ENCODE measurements at places on chromosomes 13 and 19. TPM values are rescaled to one million over a fixed set of nuclear protein-coding genes. Genes with fewer than 3 reads are reported as not detected.

Gene ZFP82
- total RNA-seq: 8.3 TPM

Gene ZNF320
- 13.0 TPM for total RNA-seq

Gene ZNF525
- 28.5 TPM for total RNA-seq

Gene IFNL1
- total RNA-seq: not detected

Gene ZNF492
- 2.5 TPM for total RNA-seq

Gene LGI4
- total RNA-seq: 0.44 TPM

Gene SYNGR4
- not detected for total RNA-seq

Gene PLEKHA4
- total RNA-seq: 4.0 TPM

Gene ZNF208
- total RNA-seq: 2.6 TPM

Gene ATP1A3
- 7.1 TPM for total RNA-seq

Gene PSG2
- total RNA-seq: not detected

Gene KLHL1
- total RNA-seq: not detected

Gene HMGB1
- total RNA-seq: 504 TPM

Gene GDF15
- 0.34 TPM for total RNA-seq

Gene TNFAIP8L1
- total RNA-seq: 18.9 TPM

Gene ACP5
- total RNA-seq: 35.0 TPM

Data from activated naive CD8-positive, alpha-beta T cell treated with anti-CD3 and anti-CD28 coated beads, Interleukin-2, amount 10 ng/mL, durations not matched to agents 7 days and 5 days (primary cell).